ENCODE measurements at places on chromosomes 13 and 19.
A peak's percentile ranks its signal among the peaks of the same experiment; 100 is the strongest.

DNA sequence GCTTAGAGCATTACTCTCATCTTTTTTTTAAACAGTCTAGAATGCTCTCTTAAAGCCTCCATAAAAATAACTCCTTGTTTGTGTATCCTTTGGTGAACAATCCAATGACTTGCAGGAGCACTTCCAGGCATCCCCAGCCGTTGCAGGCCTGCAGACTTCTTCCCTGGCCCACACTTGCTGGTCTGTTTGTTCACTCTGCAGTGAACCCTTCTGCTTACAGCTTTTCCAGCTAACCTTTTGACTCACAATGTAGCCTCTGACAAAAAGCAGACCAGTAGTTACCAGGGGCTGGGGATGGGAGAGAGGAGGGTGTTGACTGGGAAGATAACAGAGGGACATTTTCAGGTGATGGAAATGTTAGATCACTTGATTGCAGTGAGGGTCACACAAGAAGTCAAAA is 9.1 kb downstream of the GPR42 start:
- no peak for DNase-seq

- DNase-seq: peak; percentile 72
Observed at GRCh38 chr19:12669270-12670158, 2.9 kb downstream of the WDR83 start.

- DNase-seq: no peak
Observed at GRCh38 chr13:48928757-48929430, 46.8 kb upstream of the FNDC3A start.

DNA sequence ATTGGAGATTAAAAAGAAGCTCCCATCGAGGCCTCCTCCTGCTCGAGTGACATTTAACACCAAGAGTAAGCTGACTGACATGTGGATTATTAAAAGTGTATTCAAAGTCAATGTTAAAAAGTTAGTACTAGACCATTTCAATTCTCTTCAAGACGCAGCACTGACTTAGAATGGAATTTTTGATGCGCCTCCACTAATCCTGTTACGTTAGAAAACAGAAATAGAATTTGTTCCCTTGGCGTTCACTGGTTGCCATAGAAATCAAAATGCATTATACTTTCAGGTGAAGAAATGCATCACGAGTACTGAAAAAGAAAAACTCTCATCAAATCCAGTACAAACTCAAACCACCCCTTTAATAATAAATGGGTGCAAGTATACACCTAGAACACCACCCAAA is 42.2 kb downstream of the BRD4 start:
- no peak for DNase-seq

- DNase-seq: no peak
Observed at GRCh38 chr13:99995589-99996380, 14.2 kb downstream of the ZIC2 start.

- DNase-seq: peak; percentile 7
Observed at GRCh38 chr19:44643605-44644401, at the start of gene PVR. Gene PVR, plus strand, starts transcription at chr19:44643910. Its CDS starts 187 bp downstream, at chr19:44644097.

GRCh38 chr13:78183732-78184131 is 265.1 kb upstream of the EDNRB start:
- DNase-seq: no peak

DNA sequence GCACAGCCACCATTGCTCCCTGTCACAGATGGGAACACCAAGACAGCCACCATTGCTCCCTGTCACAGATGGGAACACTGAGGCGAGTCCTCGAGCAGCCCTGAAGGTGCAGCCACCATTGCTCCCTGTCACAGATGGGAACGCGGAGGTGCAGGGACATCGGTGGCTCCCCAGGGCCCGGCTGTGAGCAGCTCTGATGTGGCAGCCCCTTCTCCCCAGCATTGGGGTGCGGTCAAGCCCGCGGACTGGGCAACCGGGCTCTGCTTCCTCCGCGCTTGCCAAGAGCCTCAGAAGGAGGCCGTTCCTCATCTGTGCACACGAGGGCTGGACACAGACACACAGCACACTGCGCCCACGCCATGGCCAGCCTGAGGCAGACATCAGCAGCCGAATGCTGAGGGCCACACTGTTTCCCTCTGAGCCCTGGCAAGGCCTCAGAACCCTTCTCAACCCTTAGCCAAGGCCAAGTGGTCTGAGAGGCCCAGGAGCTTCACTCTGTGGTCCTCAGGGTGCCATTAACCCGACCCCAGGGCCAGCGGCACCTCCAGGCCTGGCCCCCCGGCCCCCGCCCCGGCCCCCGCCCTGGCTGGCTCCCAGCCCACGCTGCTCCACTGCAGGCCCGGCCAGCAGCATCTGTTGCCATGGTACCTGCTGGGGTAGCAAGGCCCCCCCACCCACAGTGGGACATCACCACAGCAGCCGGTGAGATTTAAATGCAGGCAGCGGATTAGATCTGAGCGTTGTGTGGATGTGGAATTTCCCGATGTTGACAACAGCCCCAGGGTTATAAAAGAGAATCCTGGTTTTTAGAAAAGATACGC is 18.4 kb downstream of the C2CD4C start:
- DNase-seq: no peak

Measured in stimulated activated CD4-positive, alpha-beta T cell treated with anti-CD3 and anti-CD28 coated beads, TNF-alpha, amount 100 ng/mL, for 48 hours (primary cell).